Kidney (tissue), 22 donors: ENCODE measurements at places on chromosomes 13 and 19.

DNA sequence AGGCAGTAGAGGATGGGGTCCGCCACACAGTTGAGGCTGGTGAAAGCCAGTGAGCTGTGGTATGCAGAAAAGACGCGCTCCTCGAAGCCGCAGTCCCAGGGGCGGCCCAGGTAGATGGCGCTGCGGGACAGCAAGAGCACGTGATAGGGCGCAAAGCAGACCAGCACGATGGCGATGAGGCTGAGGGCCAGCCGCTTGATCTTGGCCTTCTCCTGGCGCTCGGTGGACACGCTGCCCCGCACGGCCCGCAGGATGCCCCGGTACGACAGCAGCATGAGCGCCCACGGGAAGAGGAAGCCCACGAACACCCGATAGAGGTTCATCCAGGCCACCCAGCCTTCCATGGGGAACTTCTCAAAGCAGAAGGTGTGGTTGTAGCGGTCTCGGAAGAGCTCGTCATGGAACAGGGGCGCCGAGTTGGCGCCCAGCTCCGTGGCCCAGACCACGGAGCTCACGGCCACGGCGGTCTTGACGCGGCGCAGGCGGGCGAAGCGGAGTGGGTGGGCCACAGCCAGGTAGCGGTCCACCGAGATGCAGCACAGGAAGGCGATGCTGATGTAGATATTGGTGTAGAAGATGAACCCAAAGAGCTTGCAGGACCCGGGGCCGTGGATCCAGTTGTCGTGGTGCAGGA lies 6.5 kb upstream of the OPA3 start:
- DNase-seq: peak; percentile 59

GRCh38 chr19:3984908-3985642 lies at the start of gene EEF2:
TSS of gene EEF2 (minus strand) at chr19:3985463. CDS start at chr19:3985380, 83 bp downstream.
- peak; percentile 96 for DNase-seq

DNA sequence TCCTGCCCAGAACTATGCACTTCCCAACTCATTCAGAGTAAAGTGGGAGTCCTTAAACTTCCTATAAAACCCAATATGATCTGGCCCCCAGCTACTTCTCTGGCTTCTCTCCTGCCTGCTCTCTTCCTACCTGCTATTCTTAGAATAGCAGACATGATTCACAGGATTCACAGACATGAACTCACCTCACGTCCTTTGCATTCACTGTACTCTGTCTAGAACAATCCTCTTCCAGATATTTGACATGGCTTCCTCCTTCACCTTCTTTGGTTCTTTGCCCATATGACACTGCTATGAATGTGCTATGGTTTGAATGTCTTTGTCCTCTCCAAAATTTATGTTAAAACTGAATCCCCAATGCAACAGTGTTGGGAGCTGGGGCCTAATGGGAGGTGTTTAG lies 154.9 kb downstream of the UGGT2 start:
- DNase-seq: no peak

GRCh38 chr19:2488405-2488941 lies 12.5 kb downstream of the GADD45B start:
- no peak for DNase-seq

- DNase-seq: no peak
Observed at GRCh38 chr13:105135852-105136615, 1399.4 kb downstream of the EFNB2 start.

DNA sequence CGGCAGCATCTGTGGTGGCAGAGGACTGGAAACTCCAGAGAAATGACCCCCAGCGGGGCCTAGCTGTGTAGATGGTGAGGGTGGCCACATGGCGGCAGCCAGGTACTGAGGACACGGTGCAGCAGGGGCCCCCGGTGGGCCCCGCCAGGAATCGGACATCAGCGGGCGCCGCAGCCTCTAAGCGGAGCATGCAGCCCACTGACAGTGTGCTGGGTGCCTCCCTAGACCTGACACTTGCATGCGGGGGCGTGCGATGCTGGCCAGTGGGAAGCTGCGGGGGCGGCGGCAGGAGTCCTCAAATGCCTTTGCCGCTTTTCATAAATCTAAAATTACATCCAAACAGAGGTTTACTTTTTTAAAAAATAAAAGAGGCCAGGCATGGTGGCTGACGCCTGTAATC lies 16.1 kb downstream of the ADAT3 start:
- DNase-seq: no peak

GRCh38 chr13:27359199-27359821 lies 65.1 kb upstream of the GTF3A start:
- DNase-seq: peak; percentile 71

GRCh38 chr19:15874821-15875474 lies 22.9 kb downstream of the CYP4F2 start:
- DNase-seq: no peak

DNA sequence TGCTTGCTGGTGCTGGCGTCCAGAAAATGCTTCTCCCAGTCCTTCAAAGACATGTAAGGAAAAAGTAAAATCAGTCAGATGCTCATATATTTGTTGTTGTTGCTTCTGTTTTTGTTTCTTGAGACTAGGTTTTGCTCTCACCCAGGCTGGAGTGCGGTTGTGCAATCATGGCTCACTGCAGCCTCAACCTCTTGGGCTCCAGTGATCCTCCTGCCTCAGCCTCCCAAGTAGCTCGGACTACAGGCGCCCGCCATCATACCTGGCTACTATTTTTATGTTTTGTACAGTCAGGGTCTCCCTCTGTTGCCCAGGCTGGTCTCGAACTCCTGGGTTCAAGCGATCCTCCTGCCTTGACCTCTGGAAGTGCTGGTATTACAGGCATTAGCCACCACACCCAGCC lies 11.0 kb upstream of the EPS15L1 start:
- DNase-seq: no peak

GRCh38 chr19:51258165-51259160 lies 7.6 kb downstream of the SIGLECL1 start:
- DNase-seq: no peak

DNA sequence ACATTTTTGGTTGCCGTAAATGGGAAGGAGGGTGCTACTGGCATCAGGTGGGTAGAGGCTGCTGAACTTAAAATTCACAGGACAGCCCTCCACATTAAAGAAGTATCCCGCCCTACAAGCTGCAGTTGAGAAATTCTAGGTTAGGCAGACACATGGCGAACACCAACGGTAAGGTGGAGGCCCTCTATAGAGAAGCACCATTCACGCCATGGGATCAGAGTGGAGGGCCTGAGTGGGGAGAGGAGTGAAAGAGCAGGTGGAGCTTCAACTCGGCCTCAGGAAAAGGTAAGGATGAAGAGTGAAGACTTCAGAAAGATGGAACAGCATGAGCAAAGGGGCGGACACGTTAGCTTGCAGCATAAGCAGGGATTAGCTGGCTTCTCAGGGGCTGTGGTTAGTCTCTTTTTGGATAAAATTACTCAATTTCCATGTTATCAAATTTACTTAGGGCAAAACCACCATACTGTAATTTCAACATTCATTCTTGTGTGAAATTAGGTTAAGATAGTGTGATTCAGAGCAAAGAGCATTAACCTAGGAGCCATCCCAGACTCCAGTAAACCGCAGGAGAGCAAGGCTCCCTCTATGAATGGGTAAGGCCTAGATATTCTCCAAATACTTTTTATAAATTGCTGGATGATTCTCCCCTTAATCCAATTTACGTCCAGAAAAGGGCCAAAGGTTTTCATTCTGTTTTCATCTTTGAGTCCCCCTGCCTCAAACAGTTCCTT lies 1.2 kb downstream of the EEF1AKMT1 start:
- no peak for DNase-seq

GRCh38 chr19:48696353-48697010 lies 711 bp downstream of the FUT2 start:
- DNase-seq: peak; percentile 49

DNA sequence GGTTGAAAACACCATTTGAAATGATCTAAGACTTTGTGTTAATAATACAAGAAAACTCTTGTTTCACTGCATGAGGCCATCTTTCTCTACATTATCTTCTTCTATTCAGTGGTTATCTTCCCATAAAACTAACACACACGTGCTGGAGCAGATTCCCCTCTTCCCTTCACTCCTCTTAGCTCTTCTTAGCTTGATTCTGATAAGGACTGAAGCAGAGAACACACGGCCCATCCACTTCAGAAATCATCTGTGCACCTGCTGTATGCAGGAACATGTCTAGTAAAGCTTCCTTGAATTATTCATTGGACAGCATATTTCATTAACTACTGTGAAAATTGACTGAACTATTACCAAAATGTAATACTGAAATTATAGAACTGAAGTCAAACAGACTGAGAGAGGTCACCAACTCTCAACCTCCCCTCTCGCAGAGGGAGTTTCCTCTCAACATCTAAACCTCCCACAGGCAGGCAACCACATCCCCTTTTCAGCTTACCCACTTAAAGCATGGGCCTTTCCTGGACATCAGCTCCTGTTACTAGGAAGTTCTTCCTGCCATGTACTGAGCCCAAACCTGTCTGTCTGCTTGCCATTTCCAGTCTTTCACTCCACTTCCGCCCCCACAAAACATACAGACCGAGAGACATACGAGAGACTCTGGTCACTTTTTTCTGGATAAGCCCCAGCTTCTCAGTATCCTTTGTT lies 113.9 kb downstream of the CRYL1 start:
- no peak for DNase-seq

DNA sequence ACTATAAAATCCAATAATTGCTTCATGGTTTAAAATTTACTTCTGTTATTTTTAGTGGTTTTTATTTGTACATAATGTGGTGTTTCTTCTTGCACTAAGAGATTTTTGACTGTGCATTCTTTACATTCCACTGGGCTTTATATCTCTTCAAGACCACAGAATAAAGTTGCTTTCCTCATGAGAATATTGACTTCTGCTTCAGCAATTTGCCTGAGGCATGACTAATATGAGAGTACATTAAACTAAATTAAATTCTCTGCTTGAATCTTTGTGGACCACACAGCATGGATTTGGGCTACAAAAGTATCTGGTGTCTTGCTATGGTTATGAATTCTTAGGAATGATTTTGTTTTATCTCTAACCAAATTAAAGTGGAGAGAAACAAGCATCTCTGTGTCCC lies 1463.4 kb upstream of the PCDH20 start:
- peak; percentile 3 for DNase-seq

GRCh38 chr13:40102854-40103253 lies 447.4 kb downstream of the COG6 start:
- no peak for DNase-seq

DNA sequence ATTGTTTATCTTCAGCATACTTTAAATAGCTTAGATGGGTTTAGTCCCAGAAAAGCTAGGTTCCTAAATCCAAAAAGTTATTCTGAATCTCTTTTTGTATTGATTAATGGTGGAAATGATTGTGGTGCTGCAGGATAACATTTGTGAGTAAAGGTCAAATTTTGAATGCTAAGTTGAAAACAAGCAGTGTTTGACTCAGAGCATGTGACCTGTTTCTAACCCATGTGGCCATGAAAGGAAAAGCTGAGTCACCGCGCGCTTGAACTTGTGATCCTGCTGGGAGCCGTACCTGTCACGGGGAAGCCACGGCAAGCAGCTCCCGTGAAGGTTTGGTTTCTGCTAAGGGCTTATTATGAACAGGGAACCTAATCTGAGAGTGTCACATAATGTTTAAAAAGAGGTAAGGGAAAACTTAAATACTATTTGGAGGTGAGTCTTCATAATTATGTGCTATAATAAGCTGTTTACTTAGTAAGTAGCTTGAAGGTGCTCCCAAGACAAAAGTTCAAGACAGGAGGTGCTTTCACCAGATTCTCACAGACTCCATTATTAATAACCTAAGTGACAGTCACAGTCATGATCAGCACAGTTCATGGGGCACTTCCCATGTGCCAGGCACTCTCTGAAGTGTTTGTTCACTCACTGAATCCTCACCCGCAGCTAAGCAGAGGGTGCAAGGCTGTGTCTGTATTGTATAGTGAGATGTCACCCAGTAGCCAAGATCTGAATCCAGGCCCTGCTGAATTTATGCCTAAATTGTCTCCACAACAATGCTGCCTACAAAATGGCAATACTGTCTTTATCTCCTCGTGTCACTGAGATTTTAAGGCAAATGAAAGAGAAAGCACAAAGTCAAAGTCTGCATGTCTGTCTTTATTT lies 286.5 kb downstream of the MYO16 start:
- peak; percentile 38 for DNase-seq

DNA sequence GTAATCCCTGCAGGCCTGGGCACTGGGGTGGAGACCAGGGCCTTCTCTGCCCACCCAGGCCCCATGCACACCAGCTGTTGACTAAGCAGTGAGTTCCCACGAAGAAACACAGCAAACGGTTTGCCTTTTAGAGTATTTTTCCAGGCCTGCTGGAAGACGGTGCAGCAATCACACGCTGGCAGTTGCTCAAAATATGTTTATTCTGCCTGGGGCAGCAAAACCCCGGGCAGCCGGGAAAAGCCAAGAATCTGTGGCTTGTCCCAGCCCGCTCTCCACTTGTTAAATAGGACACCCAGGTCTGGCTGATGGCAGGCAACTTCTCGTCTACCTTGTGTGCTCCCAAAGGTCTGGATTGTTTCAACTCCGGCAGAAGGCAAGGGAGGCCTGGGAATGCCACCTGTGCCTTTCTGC lies 40.8 kb downstream of the GGACT start:
- DNase-seq: no peak

- no peak for DNase-seq
Observed at GRCh38 chr13:97141097-97141496, 81.0 kb upstream of the MBNL2 start.

- no peak for DNase-seq
Observed at GRCh38 chr13:103066079-103066780, at the start of gene SLC10A2. TSS of gene SLC10A2 (minus strand) at chr13:103066417. CDS start at chr13:103066249, 168 bp downstream.

GRCh38 chr13:23350009-23350408 lies 83.5 kb downstream of the SACS start:
- DNase-seq: peak; percentile 12

DNA sequence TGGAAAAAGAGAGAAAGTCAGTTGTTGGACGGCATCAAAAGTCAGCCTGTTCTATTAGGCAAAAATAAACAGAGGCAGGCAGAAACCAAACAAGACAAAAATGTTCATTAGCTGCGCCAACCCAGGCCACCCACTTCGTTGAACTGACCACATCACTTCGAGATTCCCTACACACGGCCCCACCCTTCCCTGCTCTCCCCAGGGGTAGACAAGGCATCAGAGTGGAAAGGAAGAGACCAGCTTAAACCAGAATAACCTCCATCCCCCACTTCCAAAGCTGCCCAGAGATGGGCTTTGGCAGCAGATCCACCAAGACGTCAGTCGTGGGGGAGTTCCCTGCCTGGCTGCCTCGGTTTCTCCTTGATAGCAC lies 204.6 kb upstream of the TSHZ3 start:
- DNase-seq: no peak
